ENCODE measurements at places on chromosomes 3 and 15.

- no peak for DNase-seq
These were observed 34.9 kb downstream of the RNU5B-1 start for GRCh38 chr15:65339416-65339815.

DNA sequence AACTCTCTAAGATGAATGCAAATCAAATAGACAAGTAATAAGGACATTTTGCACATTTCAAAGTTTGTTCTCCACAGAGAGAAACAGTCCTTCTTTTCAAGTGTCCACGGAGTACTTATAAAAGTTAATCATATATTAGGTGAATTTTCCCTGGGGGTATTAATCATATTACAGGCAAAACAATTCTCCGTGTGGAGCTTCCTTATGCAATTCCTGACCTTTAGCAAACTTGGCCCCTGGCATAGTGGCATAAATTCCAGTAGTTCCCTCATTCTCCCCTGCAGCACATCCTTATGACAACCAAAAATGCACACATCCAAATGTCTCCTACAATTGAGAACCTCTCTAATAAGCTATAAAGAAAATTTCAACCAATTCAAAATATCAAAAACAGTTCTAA lies 34.4 kb downstream of the FSIP1 start:
- DNase-seq, result no peak

- no peak for DNase-seq
These were observed 251.6 kb downstream of the XXYLT1 start for GRCh38 chr3:195019335-195019734.

DNA sequence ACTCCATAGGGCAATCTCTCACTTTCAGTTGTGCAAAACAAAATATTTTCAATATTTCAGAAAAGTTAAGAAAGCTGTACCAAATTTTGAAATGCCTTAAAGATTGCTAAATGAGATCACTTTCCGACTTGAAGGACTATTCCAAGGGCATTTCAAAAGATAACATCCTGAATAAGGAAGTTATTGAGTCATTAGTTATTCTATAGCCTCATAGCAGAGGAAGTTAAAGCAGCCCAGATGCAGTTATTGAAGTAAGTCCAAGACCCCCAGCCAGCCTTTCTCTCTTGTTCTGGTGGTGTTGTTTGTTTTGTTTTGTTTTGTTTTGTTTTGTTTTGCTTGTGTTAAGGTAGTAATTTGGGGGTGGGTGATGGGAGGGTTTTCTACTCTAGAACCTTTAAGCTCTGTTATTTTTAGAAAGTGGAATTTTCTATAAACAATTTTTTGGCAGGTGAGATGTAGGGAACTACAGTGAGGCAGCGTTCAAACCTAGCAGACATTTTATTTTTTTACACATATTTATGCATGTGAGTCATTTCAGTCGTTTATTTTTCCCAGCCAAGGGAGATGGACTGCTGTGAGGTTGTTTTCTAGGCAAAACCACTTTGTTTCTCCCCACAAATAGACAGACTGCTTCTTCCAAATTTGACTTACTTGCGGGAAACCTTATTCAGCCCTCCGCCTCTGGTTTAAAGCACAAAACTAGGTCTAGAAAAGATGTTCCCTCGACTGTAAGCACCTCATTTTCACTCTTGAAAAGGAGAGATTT lies 216.3 kb upstream of the ARPP21 start:
- no peak for DNase-seq

- no peak for DNase-seq
These were observed 292.3 kb downstream of the TLE3 start for GRCh38 chr15:69805248-69805953.

DNA sequence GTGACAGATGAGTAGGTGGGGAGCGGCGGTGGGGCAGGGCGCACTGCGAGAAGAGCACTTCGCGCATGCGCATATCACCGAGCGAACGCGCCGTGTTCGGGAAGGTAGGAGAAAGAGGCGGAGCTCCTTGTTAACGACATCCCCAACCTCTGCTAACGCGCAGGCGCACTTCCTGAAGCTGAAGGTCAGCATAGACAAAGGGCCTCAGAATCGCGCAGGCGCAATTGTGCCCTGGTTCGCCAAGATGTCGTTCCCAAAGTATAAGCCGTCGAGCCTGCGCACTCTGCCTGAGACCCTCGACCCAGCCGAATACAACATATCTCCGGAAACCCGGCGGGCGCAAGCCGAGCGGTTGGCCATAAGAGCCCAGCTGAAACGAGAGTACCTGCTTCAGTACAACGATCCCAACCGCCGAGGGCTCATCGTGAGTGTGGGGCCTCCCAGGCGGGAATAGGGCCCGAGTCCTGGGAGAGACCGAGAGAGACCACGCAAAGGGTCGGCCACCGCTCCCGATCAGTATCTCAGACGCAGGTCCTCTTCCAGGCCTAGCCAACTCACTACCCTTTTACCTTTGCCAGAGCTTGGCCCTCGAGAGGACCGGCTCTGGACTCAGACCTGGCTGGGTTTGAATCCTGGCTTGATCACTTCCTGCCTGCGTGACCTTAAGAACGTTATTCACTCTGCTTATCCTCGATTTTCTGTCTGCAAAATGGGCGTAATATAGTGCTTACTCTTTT lies at the start of gene NDUFB4:
Gene NDUFB4, plus strand, starts transcription at position 221 of the 737 bp plus-strand sequence. Its CDS starts 24 bp downstream, at position 245.
- peak; percentile 100 for DNase-seq

DNA sequence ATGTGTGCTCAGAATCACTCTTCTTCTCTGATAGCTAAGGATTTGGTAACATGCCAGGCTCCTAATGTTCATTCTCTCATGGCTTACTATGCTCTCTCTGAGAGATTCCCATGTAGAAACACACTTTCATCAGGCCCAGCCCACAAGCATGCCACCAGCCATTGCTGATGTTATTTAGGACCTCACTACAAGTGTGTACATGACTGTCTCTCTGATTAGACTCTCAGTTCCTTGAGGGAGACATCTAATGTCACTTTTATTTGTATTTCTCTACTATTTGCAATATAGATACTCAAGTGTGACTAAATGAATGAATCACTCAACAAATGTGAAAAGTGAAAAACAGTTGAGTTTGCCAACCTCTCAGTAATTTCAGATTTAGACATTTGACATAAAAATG lies 84.3 kb upstream of the ARL6 start:
- no peak for DNase-seq

DNA sequence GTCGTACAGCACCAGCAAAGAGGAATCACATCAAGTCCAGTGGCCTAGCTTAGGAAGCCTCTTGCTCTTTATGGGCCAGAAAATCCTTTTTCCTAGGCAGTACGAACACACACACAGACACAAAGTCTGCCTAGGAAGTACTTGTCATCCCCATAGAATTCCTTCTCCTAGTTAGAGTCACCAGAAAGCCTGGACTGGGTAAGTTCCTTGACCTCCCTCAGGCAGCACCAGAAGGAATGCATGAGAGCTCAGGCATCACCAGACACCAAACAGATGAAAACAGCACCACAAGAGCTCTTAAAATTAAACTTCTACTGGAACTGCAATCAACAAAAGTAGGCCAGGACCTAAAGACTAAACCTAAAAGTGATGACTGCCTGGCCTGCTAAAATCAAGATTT lies 192.9 kb upstream of the CCDC54 start:
- no peak for DNase-seq

GRCh38 chr15:38665586-38666305 lies 101.1 kb upstream of the RASGRP1 start:
- DNase-seq, result no peak

DNA sequence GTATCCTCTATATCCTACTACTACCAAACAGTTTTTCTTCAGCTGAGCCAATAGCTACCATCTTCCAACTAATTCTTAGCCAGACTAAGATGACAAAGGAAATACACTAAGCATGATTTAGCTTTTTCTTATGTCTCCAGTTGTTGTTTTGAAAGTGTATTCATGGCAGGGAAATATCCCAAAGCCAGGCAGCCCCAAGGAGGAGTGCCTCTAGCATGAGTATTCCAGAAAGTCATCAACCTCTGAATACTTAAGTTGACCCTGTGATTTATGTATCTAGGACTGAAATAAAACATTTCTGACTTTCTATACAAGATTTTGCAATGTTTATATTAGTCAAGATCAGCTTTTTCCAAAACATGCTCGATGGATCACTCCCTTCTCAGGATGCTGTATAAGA lies 449.1 kb downstream of the IL5RA start:
- no peak for DNase-seq

DNA sequence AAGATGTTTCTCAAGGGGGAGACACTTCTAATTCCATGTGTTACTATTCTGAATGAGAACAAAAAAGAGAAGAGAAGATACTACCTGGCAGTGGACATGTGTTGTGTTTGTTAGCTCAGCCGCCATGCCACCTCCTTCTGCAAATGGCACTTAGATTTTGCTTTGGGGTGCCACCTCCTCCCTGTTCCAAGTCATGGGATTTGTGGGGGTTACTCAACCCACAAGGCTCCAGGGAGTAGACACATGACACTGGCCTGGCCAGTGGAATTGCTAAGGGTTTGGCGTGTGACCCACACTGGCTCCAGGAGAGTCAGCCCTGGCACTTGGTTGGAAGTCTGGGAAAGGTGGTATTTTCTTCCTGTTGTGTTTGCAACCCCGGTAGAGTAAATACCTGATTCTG lies 129.1 kb downstream of the ZNF621 start:
- no peak for DNase-seq

DNA sequence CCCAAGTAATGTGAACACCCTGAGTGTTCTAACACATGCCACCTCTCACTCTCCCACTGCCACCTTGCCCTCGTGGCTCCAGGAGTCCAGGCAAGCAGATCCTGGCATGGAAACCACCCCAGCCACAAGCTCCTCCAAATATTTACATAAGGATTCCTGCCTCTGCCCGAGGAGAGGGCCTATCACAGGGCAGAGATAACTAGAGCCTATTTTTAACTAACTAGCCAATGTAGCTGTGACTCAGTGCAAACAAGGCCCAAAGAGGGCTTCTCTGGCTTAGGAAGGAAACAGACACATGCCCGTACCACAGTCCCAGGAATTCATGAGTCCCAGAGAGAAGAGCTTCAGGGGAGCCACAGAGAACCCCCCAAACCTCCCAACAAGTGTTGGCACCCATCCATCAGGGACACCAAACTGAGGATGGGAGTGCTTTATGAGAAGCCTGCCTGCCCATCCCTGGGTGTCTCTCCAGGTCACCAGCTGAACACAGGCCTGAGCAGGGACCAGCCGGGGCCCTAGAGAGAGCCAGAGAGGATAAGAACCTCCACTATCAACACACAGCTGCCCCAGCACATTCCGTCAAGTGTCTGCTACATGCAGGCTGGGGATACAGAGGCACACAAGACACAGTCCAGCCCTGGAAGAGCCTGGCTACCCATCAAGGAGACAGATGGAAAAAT lies 9.2 kb downstream of the FYCO1 start:
- DNase-seq, result no peak

DNA sequence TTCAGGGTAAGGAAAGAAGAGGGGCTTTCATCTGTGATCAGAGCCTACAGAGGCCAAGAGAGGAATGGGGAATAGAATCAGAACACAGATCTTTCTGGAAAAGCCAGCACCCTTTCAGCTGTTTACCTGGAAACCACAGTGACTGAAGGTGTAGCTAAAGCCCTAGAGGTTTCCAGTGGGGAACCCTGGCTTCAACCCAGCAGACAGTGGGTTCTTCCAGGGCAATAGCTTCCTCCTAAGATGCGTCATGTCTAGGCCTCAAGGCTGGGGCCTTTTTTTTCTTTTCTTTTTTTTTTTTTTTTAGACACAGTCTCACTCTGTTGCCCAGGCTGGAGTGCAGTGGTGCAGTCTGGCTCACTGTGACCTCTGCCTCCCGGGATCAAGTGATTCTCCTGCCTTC lies 3.1 kb upstream of the CPNE9 start:
- DNase-seq, result no peak

GRCh38 chr3:187261541-187261969 lies 30.0 kb downstream of the MASP1 start:
- DNase-seq, result no peak

GRCh38 chr3:64530434-64531049 lies 157.3 kb downstream of the ADAMTS9 start:
- DNase-seq, result peak; percentile 26

GRCh38 chr3:43624619-43625305 lies 3.0 kb upstream of the ANO10 start:
- DNase-seq, result no peak

DNA sequence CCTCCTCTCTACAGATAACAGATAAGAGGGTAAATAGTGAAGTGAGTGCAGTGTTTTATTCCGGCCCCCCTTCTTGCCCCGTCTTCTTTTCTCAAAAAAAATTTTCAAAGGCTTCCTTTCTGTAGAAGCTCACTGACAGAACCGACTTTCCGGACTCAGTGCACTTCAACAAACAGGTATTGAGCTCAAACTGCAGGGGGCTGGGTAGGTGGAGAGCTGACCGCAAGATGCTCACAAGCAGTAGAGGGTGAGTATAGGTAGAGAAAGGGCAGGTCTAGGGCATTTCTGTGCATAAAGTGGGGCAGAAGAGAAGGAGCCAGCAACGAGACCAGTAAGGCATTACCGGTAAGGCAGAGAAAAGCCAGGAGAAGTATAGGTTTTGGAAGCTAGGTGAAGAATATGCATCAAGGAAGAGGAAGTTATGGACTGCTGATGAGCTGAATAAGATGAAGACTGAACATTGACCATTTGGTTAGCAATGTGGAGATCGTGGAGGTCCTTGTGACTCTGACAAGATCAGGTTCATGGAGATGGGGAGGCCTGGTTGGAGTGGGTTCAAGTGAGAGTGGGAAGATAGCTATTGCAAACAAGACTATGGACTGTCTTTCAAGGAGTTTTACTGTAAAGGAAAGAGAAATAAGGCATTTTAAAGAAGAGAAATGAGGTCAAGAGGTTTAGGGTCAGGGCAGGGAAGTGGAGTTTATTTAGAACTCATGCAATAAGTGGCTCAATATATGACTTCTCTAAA lies 97.4 kb downstream of the ST6GAL1 start:
- DNase-seq, result no peak

- no peak for DNase-seq
These were observed 49.6 kb downstream of the CEMIP start for GRCh38 chr15:80828796-80829195.

GRCh38 chr3:194748225-194748624 lies 62.5 kb downstream of the FAM43A start:
- no peak for DNase-seq

DNA sequence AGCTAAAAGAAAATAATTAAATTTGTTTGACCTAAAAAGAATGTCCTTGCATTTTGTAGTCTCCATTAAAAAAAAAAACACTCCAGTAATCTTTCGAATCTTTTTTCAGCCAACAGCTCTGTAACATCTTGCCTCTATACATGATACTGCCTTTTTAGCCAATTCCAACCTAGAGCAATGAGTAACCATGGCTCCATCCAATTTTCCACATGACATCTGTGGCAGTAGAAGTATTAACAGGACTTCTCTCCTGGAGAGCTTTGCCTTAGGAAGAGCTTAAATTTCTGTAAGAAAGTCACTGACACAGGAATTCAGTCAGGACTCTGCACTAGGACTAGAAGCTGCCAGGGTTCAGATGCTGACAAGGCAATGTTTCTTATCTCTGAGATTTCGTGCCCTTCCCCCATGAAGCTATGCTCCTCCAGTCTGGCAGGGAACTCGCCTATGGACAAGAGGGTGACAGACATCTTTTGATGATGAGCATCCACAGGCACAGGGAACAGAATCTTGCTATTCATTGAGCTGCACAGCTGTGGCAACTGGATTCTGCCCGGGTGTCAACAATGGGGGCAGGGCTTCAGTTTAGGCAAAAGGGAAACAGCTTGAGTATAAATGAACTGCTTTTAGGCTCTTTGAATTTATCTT lies 81.8 kb downstream of the ALCAM start:
- no peak for DNase-seq

GRCh38 chr15:100740138-100740537 lies 137.7 kb downstream of the ASB7 start:
- no peak for DNase-seq

- no peak for DNase-seq
These were observed 19.5 kb upstream of the TGFBR2 start for GRCh38 chr3:30586806-30587486.
